Inflammatory macrophage treated with lipopolysaccharide for 1 hour (primary cell): ENCODE measurements at places on chromosomes 16 and 17.
A peak's percentile ranks its signal among the peaks of the same experiment; 100 is the strongest.

DNA sequence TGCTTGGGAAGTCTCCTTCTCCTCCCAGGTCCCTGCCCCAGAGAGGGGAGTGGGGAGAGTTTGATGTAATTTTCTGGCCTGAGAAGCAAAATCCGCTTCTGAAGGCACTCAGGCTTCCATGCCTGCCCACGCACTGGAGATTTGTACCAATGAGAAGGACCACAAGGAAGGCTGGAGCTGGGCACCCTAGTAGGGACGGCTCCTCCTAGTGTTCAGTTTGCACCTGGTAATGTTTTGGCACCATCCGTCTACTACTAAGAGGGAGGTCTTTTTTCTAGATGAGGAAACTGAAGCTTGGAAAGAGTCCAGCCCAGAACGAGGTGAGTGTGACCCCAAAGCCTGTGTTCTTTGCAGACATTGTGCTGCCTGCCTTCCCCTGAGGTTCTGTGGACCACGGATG, 83.6 kb upstream of the NLRP1 start:
- DNase-seq: no peak

GRCh38 chr17:28940142-28940541, 11.2 kb downstream of the PHF12 start:
- DNase-seq: no peak

DNA sequence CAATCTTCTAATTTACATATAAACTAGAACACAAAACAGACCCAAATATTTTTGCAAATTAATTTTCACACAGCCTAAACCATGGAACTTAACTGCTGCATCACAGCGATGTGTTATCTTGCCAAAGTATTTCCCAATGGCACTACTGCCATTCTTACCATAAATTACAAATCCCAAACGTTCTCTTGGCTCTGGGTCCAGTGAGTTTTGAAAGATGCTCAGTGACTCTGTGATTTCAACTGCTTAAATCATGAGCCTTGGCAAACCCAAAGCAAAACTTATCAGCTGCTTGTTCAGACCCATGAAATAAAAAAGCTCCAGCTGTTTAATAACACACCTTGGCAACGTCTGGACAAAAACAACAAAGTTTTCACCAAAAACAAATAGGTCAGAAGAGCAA, 223.0 kb downstream of the CA10 start:
- DNase-seq: no peak

DNA sequence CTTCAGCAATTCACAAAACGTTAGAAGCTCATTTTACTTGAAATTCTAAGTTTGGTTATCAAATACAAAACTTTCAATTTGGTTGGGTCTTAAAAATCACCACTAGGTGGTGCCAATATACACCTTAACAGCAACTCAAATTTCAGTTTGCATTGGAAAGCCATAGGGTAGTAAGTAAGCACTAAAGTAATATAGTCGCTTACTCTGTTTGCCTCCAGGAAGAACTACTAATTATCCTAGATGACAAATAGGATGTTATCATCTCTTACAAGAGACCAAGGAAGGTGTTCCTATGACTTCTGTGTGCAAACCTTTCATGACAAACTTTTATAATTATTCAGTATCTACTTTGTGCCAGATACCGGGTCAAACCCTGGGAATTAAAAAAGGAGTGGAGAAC, 93.3 kb downstream of the MYO1D start:
- DNase-seq: peak; percentile 65

DNA sequence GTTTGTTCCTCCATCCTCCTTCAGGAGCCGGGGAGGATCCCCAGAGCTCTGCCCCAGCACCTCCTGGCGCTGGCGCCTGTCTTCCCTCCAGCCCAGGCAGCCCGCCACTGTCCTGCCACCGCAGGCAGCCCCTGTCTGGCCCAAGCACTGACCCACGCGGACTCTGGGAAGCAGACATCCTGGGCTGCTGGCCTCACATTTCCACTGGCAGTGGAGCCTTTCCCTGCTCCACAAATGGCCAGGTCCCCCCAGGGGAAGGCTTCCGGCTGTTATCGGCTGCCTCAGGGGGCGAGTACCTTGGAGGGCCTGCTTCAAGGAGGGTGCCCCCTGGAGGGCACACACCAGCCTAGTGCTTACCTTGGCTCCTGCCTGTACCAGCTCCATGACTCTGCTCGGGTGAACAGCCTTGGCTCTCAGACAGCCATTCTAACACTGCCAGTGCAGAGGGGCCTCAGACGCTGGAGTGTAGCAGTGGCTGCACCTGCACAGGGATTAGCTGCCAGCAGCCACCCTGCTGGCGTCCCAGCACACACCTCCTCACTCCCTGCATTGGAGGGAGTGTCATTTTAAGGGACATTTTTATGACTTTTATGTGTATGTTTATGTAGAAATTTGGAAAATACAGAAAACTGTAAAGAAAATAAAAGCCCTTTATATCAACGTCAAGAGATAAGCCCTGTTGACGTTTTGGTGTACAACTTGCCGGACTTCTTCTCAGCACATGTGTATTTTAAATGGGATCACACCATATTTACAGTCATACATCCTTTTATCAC, 21.0 kb downstream of the ACE start:
- no peak for DNase-seq

DNA sequence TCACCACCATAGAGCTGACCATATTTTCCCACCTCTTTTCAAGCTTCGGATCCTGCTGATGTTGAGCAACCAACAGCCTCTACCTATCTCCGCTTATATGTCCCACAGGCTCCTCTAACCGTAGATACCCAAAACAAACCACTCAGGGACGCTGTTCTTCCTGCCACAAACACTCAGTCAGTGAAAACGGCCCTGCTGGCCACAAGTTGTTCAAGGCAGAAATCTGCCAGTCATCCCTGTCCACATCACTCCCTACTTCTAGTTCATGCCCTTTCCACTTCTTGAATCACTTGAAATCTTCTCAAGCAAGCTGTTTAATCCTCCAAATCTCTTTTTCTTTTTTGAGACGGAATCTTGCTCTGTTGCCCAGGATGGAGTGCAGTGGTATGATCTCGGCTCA, 7.9 kb downstream of the RABEP2 start:
- DNase-seq: no peak

GRCh38 chr17:43438626-43439025, 39.8 kb downstream of the ARL4D start:
- no peak for DNase-seq

GRCh38 chr17:73466704-73467433, 155.1 kb upstream of the CDC42EP4 start:
- no peak for DNase-seq

- no peak for DNase-seq
Measured at GRCh38 chr16:73371584-73372319, 323.8 kb upstream of the ZFHX3 start.

DNA sequence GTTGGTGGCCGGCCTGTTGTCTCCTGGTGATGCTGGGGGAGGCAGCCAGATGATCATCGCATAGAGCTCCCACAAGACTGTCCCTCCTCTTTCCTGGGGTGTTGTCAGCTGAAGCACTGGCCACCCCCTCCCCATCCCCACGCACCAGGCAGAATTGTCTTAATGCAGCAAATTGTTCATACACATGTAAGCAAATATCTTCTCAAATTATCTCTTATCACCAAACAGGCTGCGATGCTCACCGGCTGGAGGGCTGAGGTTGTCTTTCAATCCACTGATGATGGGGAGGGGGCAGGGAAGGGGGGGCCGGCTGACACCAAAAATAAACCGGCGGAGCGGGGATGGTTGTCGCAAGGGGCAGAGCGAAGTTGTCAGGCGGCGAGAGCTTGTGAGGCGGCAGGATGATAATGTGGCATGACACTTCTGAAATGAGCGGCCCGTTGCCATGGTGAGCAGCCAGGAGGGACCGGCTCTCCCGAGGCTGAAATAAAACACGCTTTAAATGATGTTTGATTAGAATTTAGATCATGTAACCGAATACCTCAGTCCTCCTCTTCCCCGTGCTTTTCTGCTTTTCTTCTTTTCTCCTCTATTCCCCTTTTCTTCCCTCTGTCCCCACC, 59.8 kb downstream of the MRM1 start:
- DNase-seq: no peak

DNA sequence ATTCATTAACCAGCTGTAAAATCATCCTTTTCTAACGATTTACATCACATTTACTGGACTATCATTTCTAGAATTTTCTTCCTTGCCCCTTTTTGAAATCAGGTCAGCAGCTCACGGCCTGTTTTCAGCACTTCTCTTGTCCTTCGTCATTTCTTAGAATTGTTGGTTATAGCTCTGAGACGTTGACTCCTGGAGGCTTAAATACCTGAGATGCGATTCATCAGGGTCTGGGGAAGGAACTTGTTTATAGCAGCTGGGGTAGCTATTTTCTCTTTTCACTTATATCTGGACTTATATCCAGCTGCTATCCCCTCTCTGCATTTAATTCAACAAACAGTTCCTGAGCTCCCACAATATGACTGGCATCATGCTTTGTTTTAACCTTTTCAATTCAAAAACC, 338.7 kb upstream of the TNRC6C start:
- DNase-seq: no peak

DNA sequence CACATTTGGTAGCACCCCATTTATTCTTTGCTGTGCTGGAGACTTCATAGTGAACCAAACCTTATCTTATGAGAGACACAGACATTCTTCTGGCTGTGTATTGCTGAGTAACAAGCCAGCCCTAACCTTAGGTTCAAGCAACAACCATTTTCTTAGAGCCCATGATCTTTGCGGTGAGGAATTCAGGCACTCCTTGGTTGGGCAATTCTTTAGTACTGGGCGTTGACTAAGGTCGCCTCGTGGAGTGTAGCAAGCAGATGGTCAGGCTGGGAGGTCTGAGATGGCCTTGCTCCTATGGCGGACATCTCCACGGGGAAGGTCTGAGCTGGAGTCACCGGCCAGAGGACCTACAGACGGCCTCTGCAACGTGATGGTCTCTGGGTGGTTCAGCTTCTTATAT, 43.1 kb downstream of the ARSG start:
- DNase-seq: no peak

- peak; percentile 85 for DNase-seq
Measured at GRCh38 chr17:38727736-38728135, 2.4 kb upstream of the CISD3 start.

DNA sequence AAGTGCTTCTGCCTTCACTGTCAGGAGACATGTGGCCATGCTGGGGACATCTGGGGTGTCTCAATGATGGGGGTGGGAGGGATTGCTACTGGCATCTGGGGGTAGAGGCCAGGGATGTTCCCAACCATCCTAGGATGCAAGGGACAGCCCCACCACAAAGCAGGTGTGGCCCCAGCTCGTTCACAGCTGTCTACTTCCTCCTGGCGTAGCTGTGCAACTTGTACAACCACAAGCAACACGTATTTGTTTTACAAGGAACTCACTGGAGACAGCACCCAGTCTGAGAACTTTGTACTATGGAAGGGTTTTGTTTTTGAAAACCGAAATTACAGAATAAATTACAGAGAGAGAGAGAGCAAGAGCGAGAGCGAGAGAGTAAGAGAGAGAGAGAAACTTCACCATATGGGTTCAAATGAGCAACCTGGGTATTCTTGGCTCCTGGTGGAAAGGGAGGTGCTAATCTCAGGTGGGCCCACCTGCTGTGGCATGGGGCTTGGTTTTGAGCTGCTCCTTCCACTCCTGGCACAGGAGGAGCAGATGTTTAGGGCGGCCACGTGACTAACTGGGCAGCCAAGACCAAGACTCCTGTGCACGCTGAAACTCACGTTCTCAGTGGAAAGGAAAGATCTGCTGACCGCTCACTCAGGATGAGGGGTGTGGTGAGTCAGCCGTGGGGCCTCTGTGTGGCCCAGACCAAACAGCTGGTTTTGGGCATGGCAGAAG, 17.5 kb upstream of the TNFRSF13B start:
- no peak for DNase-seq

DNA sequence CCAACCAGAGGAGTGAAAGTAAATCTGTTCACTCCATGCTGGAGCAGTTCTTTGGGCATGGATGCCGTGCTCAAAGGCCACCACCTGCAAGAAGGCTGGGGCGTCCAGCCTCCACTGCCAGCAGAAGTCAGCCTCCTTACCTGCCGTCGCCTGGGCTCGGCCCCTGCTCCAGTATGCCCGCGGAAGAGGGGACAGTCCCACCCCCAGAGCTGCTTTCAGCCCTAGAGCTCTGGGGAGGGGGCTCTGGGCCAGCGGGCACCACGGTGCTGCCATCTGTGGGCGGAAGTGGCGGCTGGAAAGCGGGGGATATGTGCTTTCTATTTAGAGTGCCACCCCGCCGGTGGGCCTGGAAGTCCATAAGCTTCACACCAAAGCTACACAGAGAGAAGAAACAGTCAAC, 75.9 kb downstream of the ARHGAP17 start:
- no peak for DNase-seq

- no peak for DNase-seq
Measured at GRCh38 chr16:9364721-9365369, 273.4 kb downstream of the HAPSTR1 start.

GRCh38 chr16:28826141-28826540, 3.3 kb downstream of the ATXN2L start:
- DNase-seq: no peak

DNA sequence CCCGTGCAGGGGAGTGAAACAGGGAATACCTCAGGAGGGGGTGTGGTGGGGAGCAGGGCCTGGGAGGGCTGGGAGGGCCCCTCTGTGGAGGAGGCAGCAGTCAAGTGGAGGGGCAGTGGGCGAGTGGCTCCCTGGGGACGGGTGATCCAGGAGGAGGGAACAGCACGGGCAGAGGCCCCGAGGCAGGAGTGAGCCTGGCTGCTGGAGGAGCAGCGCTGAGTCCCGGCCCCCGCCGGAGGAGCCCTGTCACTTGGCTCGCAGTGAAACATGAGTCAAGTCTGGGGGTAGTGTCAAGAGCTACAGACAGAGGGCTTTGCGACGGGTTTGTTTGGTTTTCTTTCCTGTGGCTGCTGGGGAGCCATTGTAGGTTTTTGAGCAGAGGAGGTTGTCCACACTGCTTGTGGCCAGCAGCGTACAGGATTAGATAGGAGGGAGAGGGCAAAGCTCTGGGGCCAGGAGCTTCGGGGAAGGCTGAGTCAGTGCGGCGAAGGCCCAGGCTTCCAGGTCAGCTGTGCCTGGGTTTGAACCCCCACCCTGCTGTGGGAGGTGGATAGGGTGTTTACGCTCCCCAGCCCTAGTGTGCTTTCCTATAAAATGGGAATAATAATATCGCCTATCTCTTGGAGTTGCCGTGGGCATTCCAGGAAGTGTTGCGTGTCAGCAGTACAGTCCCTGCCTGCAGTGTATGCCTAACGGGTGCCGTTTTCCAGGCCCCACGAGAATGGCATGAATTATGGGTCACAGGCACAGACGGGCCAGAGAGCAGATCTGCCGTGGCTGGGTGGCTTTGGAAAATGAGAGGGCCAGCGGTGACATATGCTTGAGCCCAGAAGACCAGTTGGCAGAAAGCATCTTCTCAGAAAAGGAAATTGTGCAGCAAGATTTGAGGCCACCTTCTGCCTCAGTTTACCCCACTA, 115.9 kb upstream of the CIBAR2 start:
- no peak for DNase-seq

- DNase-seq: no peak
Measured at GRCh38 chr16:58409316-58409973, 17.2 kb downstream of the GINS3 start.

- no peak for DNase-seq
Measured at GRCh38 chr16:69112285-69113129, 7.1 kb downstream of the HAS3 start.

- DNase-seq: peak; percentile 39
Measured at GRCh38 chr16:58345574-58346354, 46.5 kb upstream of the GINS3 start.

- no peak for DNase-seq
Measured at GRCh38 chr16:16933861-16934260, 536.9 kb downstream of the XYLT1 start.

GRCh38 chr17:21119247-21119918, 7.4 kb upstream of the DHRS7B start:
- peak; percentile 41 for DNase-seq
